ENCODE measurements at places on chromosomes 6 and 20.

GRCh38 chr6:88031550-88031949 is 16.1 kb upstream of the SPACA1 start:
- DNase-seq, result no peak

GRCh38 chr6:85644279-85644762 is 1.6 kb upstream of the SYNCRIP start:
- DNase-seq, result no peak

DNA sequence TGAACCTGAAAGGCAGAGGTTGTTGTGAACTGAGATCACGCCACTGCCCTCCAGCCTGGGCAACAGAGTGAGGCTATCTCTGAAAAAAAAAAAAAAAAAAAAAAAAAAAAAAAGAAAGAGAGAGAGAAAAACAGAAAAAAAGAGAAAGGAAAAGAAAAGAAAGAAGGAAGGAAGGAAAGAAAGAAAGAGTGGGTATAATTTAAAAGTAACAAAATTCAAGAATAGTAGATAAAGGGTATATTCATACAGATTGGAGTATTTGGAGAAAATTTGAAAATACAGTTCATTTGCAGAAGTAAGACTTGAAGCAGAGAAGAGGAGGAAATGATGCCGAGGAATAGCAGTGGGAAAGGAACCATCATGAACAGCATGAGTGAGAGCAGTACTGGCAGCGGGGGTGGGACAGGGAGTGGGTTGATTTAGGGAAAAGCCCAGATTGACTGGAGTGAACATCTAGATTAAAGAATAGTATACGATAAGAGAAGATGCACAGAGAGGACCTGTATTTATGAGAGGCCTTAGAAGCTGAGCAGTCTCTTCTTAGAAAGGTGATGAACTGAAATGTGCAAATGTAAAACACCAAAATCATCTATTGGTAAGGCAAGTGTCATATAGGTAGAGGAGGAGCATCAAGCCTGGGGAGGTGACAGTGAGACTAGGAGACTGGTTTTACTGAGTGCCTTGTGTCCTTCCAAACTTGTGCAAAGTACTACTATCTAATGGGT is 17.8 kb upstream of the HLA-DRB1 start:
- DNase-seq, result no peak

DNA sequence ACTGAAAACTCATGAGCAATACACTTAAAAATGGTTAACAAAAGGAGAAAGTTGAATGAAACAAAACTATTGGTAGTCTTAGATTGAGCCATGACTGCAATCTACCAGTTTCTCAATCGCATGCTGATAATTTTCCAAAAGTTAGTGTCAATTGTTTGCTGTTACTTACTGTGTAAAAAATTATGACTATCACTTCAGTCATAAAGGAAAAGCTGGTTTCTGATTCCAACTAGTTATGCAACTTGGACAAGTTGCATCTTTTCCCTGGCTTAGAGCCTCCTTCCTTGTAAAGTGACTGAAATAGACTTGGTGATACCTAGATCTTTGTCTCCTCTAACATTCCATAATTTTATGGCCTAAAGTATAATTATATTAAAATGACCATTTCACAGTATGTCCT is 88.3 kb upstream of the PAK5 start:
- DNase-seq, result no peak

GRCh38 chr6:81997090-81997926 is 244.8 kb upstream of the TENT5A start:
- DNase-seq, result no peak

GRCh38 chr6:41470331-41471063 is 75.7 kb upstream of the FOXP4 start:
- no peak for DNase-seq

DNA sequence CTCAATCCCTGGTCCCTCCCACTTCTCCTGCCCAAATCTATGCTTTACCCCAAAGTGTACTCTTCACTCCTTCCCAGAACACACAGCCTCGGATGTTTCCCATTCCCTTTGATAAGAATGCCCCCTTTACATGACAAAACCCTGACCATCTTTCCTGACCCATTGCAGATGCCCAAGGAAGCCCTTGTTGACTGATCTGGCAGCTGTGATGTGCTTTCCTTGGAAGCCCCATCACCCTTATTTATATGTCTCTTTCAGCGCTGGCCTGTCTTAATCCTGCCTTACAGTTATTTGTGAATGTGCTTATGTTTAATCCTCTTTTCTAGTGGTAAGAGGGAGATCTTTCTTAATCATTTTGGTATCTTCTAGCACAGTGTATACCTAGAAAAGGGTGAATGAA is 523.1 kb downstream of the CD83 start:
- DNase-seq, result no peak

DNA sequence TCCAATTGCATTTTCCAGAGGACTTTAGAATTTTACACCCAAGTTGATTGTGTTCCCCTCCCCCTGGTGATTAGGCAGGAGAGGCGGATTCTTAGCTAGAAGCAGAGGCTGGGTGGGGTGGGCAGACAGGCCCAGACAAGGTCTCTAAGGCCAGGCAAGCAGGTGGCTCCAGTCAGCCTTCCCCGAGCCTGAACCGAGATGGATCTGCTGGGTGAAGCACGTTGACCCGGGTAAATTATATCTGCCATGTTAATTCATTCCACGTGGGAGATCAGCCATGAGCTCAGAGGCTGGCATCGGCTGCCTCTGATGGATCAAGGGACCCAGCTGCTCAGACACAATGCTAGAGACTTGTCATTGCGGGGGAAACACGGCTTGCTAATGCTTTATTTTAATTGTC is 159.5 kb upstream of the MAFB start:
- no peak for DNase-seq

GRCh38 chr20:47035026-47035590 is 140.5 kb downstream of the EYA2 start:
- no peak for DNase-seq

DNA sequence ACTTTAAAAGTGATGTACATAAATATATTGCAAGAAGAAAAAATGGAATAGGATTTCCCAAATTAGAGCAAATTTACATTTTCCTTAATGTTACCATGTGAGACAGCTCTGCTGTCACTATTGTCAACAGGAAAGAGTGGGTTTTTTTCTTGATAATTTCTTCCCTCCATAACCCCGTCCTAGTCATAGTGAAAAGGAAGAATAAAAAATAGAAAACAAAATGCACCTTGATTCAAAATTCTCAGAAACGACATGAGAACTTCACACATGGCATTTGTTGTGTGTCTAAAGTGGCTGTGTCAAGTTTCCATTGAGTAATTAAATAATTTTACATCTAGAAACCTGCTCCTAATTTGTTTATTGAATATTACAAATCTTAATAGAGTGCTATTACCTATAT is 945.2 kb upstream of the SLC35B3 start:
- DNase-seq, result no peak

DNA sequence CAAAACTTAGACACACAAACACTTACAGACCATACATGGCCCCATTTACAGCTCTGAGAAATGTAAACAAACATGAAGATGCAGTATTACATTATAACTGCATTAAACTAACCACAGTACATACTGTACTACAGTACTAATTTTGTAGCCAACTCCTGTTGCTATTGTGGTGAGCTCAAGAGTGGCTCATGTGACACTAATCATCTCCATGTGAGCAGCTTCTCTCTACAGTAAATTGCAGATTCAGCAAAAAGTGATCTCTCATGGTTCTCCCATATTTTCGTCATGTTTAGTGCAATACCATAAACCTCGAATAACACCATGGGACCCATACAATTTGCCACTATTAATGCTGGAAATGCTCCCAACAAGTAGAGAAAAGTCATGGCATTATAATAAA is 860.4 kb downstream of the EPHA7 start:
- no peak for DNase-seq

- no peak for DNase-seq
These were observed 115.3 kb upstream of the PROKR2 start for GRCh38 chr20:5432030-5432429.

DNA sequence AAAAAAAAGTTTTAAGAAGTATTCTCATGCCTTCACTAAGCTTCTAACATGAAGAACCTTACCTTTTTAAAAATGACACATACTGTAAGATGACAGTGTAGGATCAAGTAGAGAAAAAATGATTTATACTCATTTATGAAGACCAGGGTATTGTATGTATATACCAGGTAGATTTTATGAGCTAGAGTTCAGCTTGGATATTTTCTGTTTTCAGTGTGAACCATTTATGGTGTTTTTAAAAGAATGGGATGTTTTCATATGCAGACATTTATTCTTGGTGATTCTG is 24.4 kb downstream of the DUSP22 start:
- DNase-seq, result no peak

GRCh38 chr6:45655745-45656476 is 278.2 kb upstream of the SUPT3H start:
- no peak for DNase-seq

GRCh38 chr6:128822271-128822670 is 60.7 kb upstream of the LAMA2 start:
- DNase-seq, result no peak

DNA sequence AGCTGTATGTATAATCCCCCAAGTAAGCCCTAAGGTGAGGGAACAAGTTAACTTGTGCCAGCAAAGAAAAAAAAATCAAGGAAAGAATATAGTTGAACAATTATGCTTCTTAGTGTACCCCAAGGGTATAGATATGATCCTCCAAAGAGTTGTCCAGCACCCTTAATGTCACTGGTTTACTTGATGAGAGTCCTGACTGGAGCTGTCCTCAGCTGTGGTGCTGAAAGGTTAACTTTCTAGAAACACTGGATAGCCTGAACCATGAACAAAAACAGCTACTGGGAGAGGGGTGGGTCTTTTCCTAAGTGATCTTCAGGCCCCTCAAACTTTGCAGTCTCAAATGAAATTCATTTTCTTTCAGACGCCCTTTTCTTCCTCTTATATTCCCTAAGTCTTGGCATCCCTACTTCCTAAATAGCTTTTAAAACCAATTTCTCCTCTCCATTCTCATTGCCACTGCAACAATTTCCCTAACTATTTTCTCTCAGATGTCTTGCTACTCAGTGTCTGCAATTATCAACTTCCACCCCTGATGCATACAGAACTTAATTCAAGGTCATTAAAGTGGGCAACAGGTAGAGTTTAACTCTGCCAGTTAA is 83.5 kb upstream of the PROKR2 start:
- no peak for DNase-seq

GRCh38 chr6:123769431-123769830 is 34.2 kb upstream of the NKAIN2 start:
- no peak for DNase-seq

DNA sequence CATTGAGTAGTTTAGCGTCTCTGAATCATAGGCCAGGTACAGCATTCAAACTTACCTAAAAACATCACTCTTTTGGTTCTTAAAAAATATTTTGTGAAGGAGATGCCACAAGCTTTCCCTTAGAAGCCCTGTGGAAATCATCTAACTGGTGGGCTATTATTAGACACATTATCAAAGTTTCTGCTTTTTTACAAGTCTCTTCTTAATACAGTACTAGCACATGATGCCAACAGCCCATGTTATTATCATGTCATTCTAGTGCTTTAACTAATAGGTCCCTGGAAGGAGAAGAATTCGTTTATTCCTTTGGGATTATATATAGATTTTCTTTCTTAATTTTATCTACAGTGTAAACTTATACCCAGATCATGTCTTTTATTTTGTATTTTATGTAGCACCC is 146.0 kb upstream of the PTPRK start:
- no peak for DNase-seq

GRCh38 chr6:69624944-69625343 is 171.9 kb downstream of the LMBRD1 start:
- DNase-seq, result no peak

- DNase-seq, result no peak
These were observed 209.4 kb upstream of the MCHR2 start for GRCh38 chr6:100203400-100203799.

- DNase-seq, result no peak
These were observed 71.3 kb downstream of the MANEA start for GRCh38 chr6:95648636-95649035.

DNA sequence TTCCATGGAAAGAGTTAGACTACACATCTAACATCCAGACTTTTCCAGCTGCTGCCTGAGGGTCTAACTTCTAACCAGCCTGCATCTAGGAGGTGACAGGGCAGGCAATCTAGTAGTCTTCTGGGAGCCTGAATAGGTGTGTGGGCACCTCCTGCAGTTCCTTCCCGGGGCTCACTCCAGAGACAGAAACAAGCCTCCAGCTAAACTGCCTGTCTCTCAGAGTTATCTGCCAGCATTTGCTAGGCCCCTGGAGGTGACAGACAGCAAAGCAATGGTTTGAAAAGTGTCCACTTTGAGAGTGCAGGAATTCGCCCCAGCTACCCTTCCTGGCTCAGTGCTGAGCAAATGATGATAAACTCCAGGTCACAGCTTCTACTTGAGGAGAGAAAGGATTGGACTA is 240.5 kb upstream of the PRSS16 start:
- no peak for DNase-seq

DNA sequence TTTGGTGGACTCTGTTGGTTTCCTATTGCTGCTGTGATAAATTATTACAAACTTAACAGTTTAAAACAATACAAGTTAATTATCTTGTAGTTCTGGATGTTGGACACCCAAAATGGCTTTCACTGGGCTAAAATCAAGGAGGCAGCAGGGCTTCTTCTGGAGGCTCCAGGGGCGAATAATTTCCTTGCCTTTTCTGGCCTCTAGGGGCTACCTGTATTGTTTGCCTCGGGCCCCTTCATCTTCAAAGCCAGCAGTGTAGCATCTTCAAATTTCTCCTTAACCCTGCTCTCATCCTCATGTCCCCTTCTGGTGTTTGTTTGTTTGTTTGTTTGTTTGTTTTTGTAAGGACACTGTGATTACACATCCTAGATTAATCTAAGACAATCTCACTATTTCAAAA is 60.5 kb upstream of the ANKEF1 start:
- no peak for DNase-seq

- DNase-seq, result no peak
These were observed 302.6 kb downstream of the GMDS start for GRCh38 chr6:1942834-1943233.

- DNase-seq, result no peak
These were observed 57.1 kb downstream of the UST start for GRCh38 chr6:148803979-148804378.

DNA sequence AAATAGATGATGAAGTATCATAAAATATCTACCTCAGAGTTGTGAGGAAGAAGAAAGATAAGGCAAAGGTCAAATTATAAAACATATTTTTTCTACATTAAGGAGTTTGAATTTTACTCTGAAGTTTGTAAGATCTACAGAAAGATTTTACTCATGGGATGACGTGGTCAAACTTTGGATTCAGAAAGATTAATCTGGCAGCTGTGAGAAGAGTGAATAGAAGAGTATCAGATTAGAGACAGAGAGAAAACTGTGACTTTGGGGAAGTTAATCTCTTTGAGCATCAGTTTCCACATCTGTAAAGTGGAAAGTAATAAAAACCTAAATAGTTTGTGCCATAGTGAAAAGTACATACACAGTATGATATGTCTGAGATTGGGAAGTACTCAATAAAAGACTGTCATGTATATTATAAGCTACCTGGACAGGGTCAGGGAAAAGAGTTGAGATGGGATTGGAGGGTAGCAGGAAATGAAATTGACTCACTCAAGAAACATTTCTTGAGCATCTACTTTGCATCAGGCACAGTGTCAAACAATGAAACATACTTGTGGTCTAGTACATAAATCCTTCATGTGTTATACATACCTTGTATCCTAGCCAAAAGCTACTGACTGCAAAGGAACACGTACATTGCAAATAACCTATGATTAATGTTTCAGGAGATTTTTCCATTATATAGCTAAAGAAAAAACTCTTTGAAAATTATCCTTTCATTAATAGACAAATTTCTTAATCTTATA is 222.1 kb downstream of the TMEM200A start:
- DNase-seq, result no peak
